ENCODE measurements at places on chromosomes 7 and 10.

- no peak for DNase-seq
These were observed 20.0 kb downstream of the KIAA1549 start for GRCh38 chr7:138961159-138961558.

GRCh38 chr10:60130130-60130579, 223.8 kb upstream of the CCDC6 start:
- peak; percentile 36 for DNase-seq

DNA sequence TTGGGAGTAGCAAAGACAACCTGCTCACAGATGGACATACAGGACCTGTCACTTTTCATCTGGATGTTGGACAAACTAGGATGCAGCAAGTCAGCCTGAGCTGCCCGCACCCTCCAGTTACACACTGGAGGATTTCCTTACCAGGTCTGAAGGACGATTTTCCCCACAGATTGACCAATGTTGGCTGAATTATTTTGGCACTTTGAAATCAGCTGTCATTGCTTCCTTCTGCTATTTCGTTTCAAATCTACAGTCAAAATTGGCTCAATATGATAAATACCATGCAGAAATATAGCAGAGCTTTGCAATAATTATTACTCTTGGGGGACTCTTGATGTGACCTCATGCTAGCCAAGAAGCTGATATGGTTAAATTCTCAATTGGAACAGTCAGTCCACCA, 2.5 kb downstream of the CLRN3 start:
- no peak for DNase-seq

DNA sequence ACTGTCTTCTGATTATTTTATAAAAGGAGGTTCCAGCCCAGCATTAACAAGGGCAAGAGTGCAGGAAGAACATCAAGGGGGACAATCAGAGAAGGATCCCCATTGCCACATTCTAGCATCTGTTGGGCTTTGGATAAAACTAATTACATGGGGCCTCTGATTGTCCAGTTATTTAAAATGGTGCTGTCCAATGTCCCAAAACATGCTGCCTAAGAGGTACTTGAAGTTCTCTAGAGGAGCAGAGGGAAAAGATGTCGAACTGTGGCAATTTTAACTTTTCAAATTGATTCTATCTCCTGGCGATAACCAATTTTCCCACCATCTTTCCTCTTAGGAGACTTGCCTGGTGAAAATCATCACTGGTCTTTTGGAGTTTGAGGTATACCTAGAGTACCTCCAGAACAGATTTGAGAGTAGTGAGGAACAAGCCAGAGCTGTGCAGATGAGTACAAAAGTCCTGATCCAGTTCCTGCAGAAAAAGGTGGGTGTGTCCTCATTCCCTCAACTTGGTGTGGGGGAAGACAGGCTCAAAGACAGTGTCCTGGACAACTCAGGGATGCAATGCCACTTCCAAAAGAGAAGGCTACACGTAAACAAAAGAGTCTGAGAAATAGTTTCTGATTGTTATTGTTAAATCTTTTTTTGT, 2.3 kb downstream of the IL6 start:
- no peak for DNase-seq

GRCh38 chr7:77450054-77450453, 33.9 kb upstream of the GSAP start:
- no peak for DNase-seq

GRCh38 chr7:70762696-70763095, 369.2 kb upstream of the GALNT17 start:
- DNase-seq, result no peak

DNA sequence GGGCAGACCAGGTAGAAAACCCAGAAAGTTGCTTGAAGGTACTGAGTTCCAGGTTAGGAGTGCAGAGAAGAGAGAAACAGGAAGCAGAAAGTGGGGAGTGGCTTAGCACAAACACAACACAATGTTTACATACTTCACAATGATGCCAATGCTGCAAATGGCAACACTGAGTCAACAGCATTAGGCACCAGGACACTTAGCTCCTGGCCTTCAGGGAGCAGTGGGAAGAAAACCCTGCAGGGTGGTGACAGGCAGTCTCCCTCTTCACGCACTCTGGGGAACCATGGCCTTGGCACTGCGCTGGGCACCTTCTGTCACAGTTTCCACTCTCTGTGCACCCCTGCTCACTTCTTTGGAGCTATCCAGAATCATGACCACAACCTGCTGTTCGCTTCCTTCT, 7.3 kb downstream of the ICA1 start:
- DNase-seq, result no peak

- DNase-seq, result no peak
These were observed 12.6 kb upstream of the GDF10 start for GRCh38 chr10:47287365-47287802.

DNA sequence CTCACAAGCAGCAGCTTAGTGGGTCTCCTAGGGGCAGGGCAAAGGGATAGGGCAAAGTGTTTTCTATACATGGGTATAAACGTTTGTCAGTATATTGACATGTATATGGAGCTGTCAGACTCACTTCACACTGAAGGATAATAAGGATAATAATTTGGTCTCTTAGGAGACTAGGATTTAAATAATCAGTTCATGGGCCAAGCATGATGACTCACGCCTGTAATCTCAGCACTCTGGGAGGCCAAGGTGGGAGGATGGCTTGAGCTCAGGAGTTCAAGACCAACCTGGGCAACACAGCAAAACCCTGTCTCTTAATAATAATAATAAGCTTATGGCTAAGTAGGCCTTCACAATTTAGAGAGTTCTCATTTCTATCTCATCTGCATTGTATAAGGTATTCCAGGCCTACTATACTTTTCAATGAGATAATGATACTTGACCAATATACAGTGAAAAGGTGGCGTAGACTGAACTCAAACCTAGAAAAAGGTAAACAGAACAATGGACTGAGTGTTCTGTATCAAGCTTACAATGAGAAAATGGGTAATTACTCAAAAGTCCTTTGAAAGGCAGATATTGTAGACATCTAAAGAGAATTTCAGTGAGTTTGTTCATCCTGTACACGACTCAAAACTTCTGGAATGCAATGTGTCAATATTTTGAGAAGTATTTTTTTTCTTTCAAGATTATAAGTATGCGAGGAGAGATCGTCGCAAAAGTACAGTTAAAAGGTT, 7.0 kb downstream of the GSAP start:
- DNase-seq, result no peak

DNA sequence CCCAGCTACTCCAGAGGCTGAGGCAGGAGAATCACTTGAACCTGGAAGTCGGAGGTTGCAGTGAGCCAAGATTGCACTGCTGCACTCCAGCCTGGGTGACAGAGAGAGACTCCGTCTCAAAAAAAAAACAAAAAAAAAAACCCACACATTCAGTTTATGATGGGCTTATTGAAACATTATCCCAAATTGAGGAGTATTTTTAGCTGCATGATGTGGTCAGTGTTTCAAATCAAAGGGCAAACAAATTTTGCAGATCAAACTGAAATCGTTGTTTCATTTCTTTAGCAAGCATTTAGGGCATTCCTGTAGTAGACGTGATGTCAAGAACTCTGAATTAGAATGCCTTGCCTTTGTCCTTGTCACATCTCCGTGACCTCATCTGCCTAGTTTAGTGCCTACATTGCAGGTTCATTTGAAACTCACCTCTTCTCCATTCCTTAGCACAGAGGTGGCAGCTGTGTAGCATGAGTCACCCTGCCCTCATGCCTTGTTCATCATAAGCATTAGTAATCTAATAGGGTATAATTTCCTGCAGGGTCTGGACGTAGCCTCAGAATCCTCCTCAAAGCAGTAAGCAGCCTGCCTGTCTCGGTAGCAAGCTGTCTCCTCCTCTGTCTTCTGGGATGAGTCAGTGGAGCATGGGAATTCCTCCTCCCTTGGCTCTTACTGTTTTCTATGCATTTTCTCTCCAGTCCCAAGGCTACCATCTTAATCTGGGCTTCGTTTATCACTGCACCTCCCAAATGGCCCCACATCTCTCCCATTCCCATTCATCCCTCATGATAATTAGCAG, 73.8 kb downstream of the CUL1 start:
- DNase-seq, result peak; percentile 16

DNA sequence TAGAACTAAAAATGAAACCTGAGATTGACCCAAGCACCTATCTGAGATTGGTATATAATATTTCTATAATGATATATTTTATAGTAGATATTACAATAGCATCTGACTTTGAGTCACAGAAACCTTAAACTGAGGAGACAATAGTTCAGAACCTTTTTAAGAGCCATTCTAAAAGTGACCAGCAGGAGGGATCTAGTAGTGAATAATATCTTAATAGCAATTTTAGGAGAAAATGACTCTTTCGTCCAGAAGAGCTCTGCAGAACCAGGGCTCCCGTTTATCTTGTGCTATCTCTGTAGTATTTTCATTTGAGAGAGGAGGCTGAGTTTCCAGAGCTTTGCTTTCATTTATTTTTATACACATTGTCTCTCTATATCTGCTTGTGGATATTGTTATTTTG, 68.1 kb downstream of the PODXL start:
- no peak for DNase-seq

- DNase-seq, result no peak
These were observed 206.7 kb downstream of the POU6F2 start for GRCh38 chr7:39184391-39184790.

DNA sequence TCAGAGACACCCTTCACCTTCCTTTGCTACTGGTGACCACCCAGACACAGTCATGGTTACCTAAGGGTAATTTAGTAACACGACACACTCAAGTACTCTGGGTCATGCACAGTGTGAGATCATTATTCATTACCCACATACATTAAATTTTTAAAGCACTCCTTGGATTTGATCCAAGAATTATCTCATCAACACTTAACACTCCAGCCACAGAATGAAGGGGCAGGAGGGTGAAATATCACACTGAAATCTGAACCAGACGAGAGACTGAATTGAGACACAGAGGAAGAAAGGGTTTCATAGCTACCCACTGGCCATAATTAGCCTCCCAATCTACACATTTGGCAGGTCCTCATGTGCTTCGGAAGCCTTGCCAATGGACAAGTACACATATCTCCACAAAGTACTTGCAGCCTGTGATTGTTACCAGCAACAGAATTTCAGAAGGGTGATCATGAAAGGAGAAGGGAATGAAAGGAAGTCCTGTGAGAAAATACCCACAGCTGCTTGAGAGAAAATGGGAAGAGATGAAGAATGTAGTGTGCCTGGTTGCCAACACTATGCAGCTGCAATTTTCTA, 189.3 kb downstream of the POLR1F start:
- no peak for DNase-seq

DNA sequence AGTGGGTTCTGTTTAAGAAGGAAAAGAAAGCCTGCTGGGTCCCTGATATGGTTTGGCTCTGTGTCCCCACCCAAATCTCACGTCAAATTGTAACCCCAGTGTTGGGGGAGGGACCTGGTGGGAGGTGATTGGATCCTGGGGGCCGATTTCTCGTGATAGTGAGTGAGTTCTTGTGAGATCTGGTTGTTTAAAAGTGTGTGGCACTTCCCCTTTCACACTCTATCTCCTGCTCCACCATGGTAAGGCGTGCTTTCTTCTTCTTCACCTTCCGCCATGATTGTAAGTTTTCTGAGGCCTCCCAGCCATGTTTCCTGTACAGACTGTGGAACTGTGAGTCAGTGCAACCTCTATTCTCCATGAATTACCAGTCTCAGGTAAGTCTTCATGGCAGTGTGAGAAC, 42.6 kb downstream of the INPP5A start:
- no peak for DNase-seq

- no peak for DNase-seq
These were observed 58.9 kb downstream of the SH2D4B start for GRCh38 chr10:80596391-80597257.

- DNase-seq, result no peak
These were observed 465.5 kb upstream of the KLF6 start for GRCh38 chr10:4250587-4250887.

- no peak for DNase-seq
These were observed 14.2 kb upstream of the MKI67 start for GRCh38 chr10:128140425-128140824.

DNA sequence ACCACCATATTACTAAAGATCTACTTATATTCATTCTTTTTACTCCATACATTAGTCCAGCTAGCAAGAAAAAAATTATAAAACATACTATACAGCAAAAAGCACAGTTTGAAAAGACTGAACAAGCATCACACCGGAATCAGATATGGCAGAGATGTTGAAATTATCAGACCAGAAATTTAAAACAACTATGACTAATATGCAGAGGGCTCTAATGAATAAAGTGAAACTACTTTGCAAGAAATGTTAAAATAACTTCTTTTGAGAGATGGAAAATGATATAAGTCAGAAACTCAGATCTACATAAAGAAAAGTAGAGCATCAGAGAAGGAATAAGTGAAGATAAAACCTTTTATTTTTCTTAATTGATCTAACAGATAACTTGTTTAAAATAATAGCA, 50.9 kb downstream of the SGCE start:
- no peak for DNase-seq

- DNase-seq, result no peak
These were observed 97.9 kb upstream of the STEAP1B start for GRCh38 chr7:22597844-22598243.

GRCh38 chr10:7580520-7580919, 86.2 kb downstream of the ITIH5 start:
- DNase-seq, result no peak

DNA sequence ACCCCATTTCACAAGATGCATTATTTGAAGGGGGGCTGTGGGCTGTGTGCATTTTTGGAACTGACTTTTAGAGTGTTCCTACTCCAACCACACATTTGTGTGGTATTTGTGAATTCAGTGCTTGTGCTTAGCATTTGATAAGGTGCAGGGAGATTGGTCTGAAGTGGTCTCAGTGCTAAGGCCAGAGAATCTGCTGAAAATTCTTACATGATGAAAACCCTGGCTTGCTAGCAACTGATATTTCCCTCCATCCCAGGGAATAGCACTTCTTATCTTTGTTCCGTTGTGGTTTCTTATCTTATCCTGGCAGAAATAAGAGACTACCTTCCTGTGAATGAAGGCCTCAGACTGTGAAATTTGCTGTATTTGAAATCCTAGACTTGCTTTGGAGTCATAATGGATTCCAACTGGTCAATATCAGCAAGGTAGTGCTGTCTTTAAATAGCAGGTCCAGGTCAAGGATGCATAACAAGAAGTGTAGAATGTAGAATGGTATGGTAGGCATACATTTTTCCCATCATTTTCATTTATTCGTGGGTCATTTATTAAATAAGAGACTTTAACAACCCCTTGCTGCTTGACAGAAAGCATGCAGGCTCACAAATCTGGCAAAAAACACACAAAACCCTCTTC, 986.9 kb downstream of the REEP3 start:
- no peak for DNase-seq

DNA sequence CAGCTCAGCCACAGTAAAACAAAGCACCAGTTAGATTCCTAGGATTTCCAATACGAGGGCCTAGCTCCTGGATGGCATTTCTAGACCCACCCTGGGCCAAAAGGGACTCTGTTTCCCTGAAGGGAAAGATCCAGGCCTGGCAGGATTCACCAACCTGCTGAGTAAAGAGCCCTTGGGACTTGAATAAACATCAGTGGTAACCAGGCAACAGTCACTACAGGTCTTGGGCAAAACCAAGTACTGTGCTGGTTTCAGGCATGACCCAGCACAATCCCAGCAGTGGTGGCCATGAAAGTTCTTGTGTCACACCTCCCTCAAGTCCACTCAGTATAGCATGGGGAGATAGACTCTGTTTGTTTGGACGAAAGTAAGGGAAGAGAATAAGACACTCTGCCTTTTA, 31.0 kb upstream of the STARD3NL start:
- no peak for DNase-seq

GRCh38 chr7:77438131-77438530, 22.0 kb upstream of the GSAP start:
- DNase-seq, result no peak

GRCh38 chr10:6601246-6601805, 21.2 kb upstream of the PRKCQ start:
- no peak for DNase-seq

- DNase-seq, result no peak
These were observed 53.7 kb downstream of the ZRANB1 start for GRCh38 chr10:124995605-124996004.

- no peak for DNase-seq
These were observed 119.5 kb downstream of the OTUD1 start for GRCh38 chr10:23558361-23558799.

Measured in gastrocnemius medialis (tissue), 4 donors.